ENCODE measurements at places on chromosomes 5 and 9.

- no peak for DNase-seq
Measured at GRCh38 chr9:4727593-4727992, 13.4 kb downstream of the AK3 start.

DNA sequence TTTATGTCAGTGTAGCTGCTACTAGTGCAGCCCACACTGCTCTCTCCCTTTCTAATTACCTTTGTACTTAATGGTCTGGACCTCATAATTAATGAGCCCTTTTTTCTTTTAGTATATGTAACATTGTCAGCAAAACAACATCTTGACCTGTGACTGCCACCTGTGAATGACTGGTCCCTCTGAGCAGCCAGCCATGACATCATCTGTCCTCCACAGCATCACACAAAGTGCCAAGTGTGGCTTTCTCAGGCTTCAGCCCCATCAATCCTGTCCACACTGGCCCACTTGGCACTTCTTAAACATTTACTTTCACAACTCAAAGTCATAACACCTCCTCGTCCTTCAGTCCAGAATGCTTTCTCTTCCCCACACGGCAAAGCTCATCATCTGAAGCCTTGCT lies 104.7 kb downstream of the GPR21 start:
- no peak for DNase-seq

DNA sequence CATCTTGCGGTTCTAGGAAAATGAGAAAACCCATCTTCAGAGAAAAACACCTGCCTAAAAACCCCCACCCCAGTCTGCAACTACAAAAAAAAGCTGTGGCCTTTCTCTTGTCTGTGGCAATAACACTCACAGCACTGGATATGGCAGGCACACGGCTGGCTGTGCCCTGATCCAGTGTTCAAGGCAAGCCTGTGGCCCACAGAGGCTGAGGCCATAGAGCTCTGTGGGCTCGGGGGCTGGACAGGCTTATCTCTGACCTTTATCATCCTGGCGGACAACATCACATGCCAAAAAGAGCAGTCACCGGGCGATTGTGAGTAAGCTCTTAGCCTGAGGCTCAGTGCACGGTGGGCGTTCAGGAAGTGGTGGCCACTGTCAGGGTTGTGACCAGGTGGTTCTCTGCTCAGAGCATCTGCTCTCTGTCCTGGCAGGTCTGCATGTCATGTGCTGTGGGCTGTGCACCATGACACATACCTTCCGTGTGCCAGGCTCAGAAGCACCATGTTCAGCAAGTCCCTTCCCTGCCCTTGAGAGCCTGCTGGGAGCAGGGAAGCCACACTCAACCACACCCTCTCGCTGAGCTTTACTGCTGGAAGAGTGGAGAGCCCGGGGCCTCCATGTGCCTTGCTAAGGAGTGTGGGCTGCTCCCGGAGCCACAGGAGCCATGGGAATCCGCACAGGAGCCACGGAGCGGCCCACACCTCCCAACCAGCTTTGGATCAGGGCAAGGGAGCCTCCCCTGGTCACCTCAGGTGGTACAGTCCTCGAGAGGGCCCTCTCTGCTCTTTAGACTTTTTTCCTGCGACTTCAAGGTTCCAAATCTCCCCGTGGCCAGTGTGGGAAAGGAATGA lies 34.6 kb upstream of the WDR38 start:
- DNase-seq: no peak

DNA sequence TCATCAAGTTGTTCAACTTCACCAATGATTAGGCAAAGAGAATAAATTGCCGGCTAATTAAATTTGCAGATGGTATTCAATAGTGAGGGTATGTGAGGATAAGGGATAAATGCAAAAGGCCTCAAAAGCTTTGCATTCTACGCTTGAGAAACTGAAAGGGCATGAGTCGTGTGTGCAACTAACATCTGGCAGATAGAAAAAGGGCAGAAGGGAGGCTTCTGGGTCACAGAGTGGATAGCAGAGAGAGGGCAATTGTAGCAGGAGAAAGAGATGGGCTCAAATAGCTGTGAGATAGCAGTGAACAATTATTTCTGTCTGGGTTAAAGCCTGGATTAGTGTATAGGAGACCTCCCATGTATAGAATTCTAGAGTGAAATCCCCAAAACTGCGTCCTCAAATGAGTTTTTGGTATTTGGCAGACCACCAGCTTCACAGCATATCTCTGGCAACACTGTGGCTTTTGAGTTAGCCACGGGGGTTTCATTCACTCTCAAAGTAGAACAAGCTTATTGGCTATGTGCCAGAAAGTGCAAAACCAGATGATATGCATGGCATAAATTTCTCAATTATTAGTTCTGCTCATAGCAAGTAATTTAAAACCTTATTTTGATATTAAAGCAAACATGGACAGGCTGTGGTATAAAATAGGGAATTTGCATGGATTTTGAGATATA lies 586.3 kb downstream of the BRINP1 start:
- no peak for DNase-seq

GRCh38 chr9:1355656-1356055 lies 305.5 kb downstream of the DMRT2 start:
- DNase-seq: no peak

Measured in esophagus squamous epithelium (tissue), 5 donors.